ENCODE measurements at places on chromosomes 6 and 20.

DNA sequence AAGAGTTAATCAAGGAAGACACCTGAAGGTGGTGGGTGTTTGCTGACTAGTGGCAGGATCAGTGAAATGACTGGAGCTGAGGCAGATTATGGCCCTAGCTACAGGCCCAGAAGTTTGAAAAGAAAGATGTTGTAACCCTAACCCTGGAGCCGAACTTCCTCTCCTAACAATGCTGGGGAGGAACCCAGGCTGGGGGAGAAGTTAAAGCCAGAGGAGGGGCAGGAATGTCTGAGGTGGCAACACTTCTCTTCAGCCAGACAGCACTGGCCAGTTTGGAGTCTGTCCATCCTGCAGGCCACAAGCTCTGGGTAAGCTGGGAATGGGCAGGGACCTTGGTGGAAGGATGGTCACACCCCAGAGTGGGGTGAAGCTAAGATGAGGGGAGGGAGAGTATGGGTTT lies at the start of gene LST1:
Gene LST1, plus strand, starts transcription at position 270 of the 400 bp plus-strand sequence. CDS start 1,023 bp downstream, outside the sequence.
- DNase-seq = peak; percentile 71

GRCh38 chr6:126066053-126067048 lies 80.0 kb downstream of the TRMT11 start:
- no peak for DNase-seq

DNA sequence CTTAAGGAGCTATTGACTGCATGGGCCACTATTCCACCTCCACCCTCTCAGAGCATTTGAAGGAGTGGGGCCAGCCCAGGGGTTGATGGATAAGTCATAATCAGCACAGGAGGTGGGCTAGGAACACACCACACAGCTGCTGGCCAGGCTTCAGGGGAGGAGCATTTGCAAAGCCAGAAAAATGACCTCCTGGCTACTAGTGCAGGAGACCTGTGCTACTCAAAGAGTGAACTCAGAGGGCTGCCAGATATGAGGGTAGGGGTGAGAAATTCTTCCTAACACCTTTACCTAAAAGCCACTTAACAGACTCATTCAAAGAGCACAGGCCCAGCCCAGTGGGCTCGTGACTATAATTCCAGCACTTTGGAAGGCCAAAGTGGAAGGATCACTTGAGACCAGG lies 210.8 kb downstream of the TBXT start:
- DNase-seq = no peak

GRCh38 chr6:9360881-9361280 lies 925.5 kb upstream of the SLC35B3 start:
- no peak for DNase-seq

- peak; percentile 64 for DNase-seq
These were observed 7.9 kb downstream of the CALHM4 start for GRCh38 chr6:116561377-116562018.

- no peak for DNase-seq
These were observed 525.1 kb downstream of the CDH26 start for GRCh38 chr20:60483371-60483770.

DNA sequence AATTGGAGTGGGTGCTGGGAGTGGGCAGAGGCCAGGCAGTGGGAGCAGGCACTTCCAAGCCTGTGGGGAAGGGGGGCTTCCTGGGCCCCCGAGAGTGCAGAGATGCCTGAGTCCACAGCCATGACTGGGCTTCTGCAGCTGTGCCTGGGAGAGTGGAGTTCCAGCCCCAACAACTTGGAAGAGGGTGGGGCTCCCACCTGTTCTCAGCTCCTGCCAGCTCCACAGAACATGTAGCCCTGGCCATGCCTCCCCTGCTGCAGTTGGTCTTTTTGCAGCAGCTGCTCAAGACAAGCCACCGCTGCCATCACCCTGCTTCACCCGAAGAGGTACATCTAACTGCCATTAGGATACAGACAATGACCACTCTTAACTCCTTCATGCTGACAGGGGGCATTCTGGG lies 1092.3 kb downstream of the KHDRBS2 start:
- no peak for DNase-seq

DNA sequence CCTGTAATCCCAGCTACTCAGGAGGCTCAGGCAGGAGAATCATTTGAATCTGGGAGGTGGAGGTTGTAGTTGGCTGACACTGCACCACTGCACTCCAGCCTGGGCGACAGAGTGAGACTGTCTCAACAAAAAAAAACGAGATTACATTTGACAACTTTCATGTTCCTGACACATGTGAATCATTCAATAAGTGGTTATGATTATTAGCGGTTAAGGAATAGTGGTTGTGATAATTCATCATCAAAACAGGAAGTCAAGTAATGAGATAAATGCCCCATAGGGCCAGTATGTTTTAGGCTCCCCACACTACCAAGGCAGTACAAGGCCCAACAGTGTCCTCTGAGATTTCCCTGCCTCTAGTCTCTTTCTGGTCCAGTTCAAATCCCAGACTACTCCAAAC lies 2.5 kb downstream of the HDDC2 start:
- no peak for DNase-seq
